Sciatic nerve (tissue), 2 donors: ENCODE measurements at places on chromosomes 1 and 21. TPM values are rescaled to one million over a fixed set of nuclear protein-coding genes. Genes with fewer than 3 reads are reported as not detected.

GRCh38 chr1:59879996-59880505, 46.5 kb downstream of the CYP2J2 start:
- no peak for DNase-seq

- no peak for DNase-seq
Measured at GRCh38 chr1:235838021-235838420, 28.7 kb downstream of the LYST start.

- no peak for DNase-seq
Measured at GRCh38 chr1:116170721-116171589, 59.8 kb downstream of the MAB21L3 start.

DNA sequence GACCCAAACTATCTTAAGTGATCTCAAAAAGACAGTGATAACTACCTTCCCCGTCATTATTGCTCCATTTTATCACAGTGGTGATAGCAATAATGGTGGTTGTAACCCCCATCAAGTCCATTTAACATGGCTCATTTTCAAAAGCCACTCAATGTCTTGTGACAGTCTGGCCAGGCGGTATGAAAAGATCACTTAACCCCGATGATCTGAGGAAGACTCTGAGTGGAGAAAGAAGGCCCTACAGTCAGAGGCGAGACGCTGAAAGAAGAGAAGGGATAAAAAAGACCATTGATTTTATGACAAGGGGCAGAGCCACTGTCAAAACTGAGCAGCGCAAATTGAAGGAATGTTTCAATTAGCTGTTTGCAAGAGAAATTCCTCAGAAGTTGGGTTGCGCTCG, 417.2 kb upstream of the PBX1 start:
- DNase-seq = no peak

DNA sequence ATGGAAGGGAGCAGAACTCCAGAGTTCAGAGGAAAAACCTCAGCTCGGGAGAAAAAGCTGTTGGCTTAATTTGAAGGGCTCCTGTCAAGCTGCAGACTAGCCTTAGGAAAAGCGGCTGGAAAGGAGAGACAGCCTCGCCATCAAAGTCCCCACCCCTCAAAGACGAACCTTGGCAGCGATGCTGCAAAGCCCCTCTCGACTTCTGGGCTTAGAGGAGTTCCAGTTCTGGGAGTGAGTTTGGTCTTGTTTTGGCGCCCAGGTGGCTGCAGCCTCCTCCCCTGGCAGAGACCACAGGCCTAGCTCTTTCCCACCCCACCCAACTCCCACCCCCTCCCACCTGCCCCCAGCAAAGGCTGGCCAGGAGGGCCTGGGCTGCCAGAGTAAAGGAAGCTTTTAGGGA, 9.1 kb upstream of the TBX15 start:
- no peak for DNase-seq

DNA sequence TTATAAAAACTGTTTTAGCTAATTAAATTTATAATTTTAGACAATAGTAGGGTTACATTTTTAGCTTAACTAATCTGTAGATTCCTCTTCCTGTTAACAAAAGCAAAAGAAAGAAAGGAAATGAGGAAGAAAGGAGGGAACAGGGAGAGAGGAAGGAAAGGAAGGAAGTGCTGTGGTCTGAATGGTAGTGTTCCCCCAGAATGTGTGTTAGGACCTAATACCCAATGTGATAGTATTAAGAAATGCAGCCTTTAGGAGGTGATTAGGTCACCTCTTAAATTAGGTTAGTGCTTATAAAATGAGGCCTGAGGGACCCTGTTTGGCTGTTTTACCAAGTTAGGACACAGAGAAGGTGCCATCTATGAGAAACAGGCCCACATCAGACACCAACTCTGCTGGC, 136.9 kb upstream of the SAMSN1 start:
- no peak for DNase-seq

DNA sequence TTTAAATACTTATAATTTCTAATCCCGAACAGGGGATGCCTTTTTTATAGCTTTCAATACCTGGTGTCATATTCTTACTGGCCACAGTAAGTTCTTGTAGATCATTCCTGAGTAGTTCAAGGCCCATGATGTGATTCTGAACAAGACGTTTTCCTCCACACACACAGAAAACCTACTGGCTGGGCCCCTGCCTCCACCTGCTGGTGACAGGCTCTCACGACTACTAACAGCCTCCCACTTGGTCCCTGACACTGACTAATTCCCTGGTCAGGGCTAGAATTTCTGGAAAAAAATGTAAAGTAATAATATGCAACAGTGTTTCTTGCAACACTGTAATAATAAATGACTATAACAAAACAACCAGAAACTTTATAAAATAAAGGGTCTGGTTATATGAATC, 50.4 kb upstream of the RIPK4 start:
- no peak for DNase-seq

DNA sequence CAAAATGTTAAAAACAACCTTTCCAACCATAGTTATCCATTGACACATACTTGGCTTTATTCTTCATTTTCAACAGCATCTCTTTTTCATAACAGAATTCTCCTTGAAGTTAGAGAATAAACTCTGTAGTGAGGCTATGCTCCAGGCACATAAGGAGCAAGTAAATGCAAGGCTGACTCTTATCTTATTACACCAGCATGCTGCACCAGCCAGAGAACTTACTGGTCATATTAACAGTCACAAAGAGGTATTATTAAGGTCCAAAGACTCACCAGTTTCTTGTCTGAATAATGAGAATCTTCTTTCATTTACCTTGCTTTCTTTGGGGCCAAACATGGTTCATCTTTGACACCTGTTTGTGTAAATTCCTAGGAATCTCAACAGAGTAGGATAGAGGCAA, 71.3 kb upstream of the IVNS1ABP start:
- no peak for DNase-seq

GRCh38 chr1:118158924-118159323, 26.1 kb downstream of the SPAG17 start:
- DNase-seq = no peak

DNA sequence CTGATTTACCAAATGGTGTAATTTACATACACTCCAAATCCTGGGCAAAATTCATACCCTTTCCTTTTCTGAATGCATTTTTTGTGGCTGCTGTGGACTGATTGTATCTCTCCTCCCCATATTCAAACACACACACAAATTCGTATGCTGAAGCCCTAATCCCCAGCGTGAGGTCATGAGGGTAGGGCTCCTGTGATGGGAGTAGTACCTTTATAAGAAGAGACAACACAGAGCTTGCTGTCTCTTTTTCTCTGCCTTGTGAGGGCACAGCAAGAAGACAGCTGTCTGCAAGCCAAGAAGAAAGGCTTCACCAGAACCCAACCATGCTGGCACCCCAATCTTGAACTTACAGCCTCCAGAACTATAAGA, 24.4 kb downstream of the DUSP10 start:
- DNase-seq = no peak

- peak; percentile 69 for DNase-seq
Measured at GRCh38 chr1:178541829-178542553, 29.1 kb downstream of the TEX35 start.

- DNase-seq = no peak
Measured at GRCh38 chr1:110083866-110084226, 13.4 kb upstream of the ALX3 start.

DNA sequence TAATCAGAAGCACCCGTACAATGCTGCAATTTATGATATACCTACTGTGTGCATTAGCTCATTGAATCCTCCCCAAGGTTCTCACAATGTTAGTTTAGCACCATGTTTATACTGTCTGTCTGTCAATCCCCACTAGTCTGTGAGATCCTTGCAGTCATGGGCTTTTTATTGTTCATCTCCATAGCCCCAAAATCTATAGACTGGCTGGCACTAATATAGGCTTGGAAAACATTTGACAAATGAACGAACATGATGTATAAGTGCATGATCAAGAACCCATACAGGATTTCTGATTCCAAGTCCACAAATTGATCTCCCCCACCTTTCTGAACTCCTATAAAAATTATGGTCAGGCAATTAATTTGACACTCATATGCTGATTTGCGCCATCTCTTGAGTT, 290.0 kb downstream of the OMA1 start:
- no peak for DNase-seq

- no peak for DNase-seq
Measured at GRCh38 chr1:82214606-82215005, 413.9 kb downstream of the ADGRL2 start.

- no peak for DNase-seq
Measured at GRCh38 chr1:200258447-200259375, 151.1 kb downstream of the ZNF281 start.

DNA sequence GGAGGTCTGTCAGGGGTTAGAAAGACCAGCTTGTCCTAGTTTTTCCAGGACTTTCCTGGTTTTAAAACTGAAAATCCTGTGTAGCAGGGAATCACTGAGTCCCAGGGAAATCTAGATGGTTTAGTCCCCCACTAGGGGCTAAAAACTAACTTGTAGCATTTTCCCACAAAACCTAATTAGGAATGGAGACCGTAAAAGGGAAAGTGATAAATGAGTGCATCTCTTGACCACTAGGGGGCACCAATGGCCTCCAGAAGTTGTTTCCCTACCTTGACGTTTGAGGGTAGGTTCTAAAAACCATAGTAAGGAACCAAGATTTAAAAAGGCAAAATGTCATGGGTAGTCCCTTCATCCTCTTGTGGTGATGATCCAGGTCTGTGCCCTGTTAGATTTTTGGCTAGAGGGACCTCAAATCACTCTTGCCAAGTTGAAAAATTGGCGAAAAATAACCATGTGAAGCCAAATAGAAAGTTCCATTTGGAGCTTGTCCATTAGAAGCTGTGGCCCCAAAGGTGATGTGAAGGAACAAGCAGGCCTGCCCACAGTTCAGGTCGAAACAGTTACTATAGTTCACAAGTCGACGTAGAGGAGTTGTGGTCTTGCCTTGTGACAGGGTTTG, 24.5 kb downstream of the CLIC6 start:
- no peak for DNase-seq

The MMEL1 gene
- 1.7 TPM for total RNA-seq

The CELA2A gene
- 0.94 TPM for total RNA-seq

The PGBD5 gene
- total RNA-seq = 6.6 TPM

The GPX7 gene
- total RNA-seq = 12.2 TPM

The CD1E gene
- not detected for total RNA-seq

The GPR25 gene
- total RNA-seq = not detected

The TEX38 gene
- not detected for total RNA-seq

The LAPTM5 gene
- total RNA-seq = 65.0 TPM

The MASP2 gene
- total RNA-seq = not detected
